ENCODE measurements at places on chromosomes 1 and 21.

GRCh38 chr1:196317535-196318522 is 290.4 kb downstream of the KCNT2 start:
- no peak for DNase-seq

- DNase-seq = no peak
These were observed 51.2 kb downstream of the TPR start for GRCh38 chr1:186323865-186324264.

DNA sequence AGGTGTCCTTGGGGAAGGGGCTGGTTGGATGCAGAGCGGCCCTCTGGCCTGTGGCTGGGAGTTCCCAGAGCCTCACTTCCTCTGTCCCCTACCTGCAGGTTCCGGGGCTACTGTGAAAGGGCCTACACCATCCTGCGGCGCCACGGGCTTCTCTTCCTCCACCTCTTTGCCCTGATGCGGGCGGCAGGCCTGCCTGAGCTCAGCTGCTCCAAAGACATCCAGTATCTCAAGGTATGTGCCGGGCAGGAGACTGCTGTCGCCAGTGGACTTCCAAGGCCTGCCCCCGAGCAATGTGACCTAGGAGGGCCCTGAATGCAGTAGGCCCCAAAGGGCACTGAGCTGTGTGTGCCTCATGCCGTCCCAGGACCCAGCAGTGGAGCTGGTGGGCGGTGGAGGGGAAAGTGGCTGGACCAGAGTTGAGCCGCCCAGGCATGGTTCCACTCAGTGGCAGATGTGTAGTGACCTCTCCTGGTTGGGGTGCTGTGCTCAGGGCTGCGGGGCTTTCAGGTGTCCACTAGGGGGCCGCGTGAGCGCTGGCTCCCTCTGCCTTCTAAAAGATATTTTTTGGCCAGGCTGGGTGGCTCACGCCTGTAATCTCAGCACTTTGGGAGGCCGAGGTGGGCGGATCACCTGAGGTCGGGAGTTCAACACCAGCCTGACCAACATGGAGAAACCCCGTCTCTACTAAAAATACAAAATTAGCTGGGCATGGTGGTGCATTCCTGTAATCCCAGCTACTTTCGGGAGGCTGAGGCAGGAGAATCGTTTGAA is 73.4 kb downstream of the PIK3CD start:
- DNase-seq = peak; percentile 72

DNA sequence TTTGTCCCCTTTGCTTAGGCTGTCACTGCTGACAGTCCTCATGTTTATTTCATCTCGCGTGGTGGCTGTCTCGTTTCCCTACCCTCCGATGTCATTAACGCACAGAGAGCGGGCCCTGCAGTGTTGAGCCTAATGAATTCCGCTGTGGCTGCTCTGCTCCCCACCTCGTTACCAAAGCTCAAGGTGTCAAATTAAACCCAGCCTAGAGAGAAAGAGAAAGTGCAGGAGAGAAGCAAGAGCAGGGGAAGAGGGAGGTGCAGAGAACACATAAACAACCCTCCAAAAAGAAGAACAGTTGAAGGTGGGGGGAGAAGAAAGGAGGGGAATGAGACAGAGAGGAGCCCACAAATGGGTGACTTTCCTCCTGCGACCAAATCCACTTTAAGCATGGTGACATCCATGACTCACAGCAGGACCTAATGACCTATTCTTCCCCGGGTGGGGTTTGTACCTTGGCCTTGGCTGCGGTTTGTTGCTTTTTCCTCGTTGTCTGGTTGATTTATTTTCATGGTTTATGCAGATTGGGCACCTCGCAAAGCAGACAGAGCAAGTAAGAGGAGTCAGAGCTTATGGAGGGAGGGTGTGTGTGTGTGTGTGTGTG is 92.5 kb downstream of the PBX1 start:
- DNase-seq = no peak

GRCh38 chr1:30864681-30865080 is 43.9 kb downstream of the SDC3 start:
- no peak for DNase-seq

- DNase-seq = no peak
These were observed 16.9 kb downstream of the CTH start for GRCh38 chr1:70427976-70428375.

GRCh38 chr21:19350286-19350685 is 946.7 kb upstream of the TMPRSS15 start:
- no peak for DNase-seq

DNA sequence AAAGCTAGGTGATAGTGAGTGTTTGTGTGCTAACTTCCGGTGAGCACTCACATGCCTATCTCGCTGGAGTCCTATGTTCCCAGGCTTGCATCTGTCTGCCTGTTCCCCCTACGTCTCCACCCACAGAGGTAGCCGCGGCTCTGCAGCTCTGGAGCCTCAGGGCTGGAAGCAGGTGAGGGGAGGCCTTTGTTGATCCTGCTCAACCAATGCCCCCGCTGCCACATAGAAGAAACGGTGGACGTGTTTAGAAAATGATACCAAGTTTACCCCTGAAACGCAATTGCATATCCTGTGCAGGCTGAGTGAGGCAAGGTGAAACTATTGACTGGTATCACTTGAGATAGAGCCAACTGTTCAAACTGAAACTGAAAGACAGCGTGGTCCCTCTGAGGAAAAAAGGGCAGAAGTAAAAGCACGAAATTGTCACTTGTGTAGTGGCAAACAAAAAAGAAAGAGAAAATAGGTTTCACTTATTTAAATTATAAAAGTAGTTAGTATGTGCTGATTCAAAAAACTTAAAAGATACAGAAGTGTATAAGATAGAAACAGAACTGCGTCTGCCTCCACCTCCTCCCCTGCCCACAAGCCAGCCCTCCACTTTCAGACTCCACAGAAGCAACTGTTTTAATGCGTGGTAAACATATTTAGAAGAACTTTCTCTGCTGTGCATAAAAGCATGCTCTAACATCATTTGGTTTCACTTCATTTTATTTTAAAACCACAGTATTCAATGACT is 38.6 kb upstream of the ETS2 start:
- peak; percentile 42 for DNase-seq

DNA sequence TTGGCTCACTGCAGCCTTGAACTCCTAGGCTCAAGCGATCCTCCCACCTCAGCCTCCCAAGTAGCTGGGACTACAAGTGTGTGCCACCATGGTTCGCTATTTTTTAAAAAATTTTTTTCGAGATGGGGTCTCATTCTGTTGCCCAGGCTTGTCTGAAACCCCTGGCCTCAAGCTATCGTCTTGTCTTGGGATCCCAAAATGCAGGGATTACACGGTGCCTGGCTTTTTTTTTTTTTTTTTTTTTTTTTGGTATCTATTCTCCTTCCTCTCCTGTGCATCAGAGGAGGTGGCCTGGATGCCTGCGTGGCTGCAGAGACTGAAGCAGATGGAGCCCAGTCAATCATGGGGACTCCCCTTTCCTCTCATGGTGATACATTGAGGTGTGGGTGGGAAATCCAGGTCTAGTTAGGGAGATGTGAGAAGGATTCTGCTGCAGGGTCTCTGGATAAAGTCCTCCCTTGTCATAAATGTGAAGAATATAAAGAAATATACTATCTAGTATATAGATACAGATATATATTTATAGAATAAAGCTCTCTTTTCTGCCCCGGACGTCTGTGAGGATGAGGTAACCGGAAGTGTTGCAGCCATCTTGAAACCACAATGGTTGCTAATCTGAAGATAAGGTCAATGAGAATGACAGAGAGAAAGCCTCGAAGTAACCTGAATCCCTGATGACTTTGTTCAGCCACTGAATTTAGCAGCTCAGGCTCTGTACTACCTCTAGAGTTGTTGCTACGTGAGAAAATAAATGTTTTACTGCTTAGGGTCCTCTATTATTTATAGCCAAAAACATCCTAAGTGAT is 19.5 kb upstream of the RGSL1 start:
- DNase-seq = peak; percentile 23

DNA sequence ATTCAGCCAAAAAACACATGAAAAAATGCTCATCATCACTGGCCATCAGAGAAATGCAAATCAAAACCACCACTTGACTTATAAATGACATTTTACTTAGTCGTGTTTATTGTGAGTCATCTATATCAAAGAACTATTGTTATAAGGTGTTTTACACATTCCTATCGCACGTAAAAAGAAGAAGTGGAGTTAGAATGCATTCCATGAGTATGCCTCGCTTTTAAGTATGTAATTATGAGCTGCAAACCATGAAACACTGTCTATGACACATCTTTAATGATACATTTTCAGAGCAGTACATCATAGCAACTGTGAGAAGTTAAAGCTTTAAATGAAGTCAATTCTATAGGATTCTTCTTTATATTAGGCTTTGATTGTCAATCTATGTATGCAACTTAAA is 614.3 kb upstream of the ADAMTS5 start:
- DNase-seq = no peak

DNA sequence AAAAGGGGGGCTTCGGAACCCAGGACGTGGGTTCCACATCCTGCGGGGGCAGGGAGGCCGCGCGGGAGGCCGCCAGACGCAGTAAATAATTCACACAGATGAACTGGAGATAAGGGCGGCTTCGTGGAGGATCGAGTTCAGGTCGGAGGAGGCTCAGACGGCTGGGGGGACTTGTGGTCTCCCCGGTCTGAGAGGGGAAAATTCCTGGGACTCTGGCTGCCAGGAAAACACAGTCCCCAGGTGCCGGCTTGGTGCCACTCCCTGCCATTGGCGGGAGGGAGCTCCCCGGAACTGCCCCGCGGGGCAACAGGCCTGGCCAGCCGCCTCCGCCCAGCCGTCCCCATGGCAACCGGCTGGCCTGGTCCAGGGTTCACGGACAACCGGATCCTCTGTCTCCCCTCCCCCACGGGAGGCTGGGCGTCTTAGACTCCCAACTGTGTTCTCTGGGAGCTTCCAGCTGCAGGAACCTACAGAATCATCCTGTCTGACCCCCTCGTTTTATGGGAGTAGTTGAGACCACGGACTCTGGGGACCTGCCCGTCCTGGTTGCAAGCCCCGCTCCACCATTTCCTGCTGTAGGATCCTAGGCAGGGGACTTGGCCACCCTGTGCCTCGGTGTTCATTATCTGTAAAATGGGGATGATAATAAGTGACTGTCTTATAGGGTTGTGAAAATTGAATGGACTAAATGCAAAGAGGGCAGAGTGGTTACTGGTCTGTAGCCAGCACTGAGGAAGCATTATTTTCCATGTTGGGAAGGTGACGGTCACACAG is 9.6 kb downstream of the CAMK2N1 start:
- DNase-seq = no peak

GRCh38 chr1:85884372-85885035 is 176.3 kb upstream of the ZNHIT6 start:
- DNase-seq = no peak

GRCh38 chr1:232329103-232329813 is 300.7 kb downstream of the SIPA1L2 start:
- no peak for DNase-seq

DNA sequence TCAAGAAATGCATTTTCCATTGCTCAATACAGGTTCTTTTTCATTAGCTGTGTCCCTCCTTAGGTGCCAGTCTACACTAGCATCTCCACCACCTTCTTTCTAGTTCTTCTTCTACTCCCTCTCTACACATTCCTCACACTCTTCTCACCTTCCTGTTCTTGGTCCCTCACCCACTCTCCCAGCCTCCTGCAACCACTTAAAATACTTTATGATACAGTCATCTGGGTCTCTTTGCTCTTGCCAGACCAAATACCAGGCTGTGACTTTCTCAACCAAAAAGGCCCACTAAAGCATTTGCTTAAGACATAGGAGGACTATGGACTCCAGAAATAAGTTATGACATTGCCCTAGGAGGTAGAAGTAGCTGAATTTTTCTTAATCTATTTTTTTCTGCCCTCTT is 35.1 kb downstream of the PIGM start:
- no peak for DNase-seq

- no peak for DNase-seq
These were observed 19.8 kb downstream of the ASPM start for GRCh38 chr1:197126691-197127090.

- no peak for DNase-seq
These were observed 368.1 kb upstream of the ADGRL2 start for GRCh38 chr1:81432654-81433109.

GRCh38 chr1:157030728-157031127 is 14.8 kb downstream of the ARHGEF11 start:
- DNase-seq = no peak

DNA sequence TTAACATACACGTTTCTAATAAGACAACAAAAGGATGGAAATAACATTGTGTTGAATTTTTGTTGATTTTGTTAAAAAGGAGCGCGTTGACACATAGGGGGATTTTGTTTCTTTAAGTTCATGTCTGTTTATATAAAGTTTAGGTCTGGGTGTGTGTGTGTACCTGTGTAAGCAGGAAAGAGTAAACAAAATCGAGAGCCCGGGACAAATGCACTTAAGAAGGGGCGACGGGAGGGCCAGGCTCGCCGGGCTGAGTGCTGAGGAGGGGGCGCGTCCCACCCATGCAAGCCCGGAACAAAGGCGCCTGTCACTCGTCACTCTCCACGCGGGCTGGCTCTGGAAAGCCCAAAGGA is 28.8 kb upstream of the TRIM17 start:
- DNase-seq = no peak

DNA sequence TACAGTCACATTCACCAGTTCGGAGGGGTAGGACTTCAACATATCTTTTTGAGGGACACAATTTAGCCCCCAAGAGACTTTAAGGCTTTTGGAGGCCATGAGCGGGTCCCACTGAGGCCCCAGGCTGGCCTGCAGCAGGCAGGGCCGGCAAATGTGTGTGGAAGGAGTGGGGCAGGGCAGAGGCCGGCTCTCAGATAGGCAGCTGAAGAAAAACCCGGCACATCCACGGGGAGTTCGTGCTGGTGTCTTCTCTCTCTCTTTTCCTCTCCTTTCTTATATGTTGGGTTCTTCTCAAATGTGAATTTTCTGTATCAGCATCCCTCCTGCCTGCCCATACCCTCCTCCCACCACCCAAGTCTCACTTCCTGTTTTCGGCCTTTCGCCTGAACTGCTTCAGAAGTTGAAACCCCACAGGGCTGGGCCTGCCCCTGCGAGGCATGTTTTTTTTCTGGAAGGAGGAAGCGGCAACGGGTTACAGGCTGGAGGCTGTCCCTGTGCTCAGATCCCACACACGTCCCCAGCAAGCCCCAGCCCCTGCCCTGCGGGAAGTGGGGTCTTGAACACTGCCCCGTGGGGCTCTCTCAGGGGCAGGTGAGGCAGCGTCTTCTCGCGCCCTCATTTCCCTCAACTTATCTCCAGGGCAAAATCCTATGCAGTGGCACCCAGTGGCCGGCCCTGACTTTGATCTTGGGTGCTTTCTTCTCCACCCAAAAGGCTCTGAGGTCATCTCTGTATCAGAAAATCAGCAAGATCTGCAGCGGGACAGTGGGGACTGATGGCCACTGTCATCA is 9.7 kb upstream of the UMODL1 start:
- DNase-seq = no peak

DNA sequence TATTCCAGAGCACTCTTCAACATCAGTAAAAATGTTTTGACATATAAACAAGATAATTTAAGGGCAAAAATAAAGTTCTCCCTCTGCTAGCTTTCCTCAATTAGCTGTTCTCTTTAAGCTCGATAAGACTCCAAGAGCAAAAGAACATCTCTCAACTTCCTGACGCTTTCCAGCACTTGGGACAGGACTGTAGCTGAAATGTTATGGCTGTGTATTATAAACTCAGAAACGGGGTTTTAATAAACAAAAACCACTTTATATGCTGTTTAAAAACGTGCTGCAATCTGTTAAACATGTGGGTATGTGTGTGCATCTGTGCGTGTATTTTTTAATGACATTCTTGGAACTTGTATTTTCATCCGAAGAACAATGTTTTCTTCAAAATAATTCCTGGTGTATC is 71.5 kb upstream of the RGS2 start:
- no peak for DNase-seq
